ENCODE measurements at places on chromosomes 1 and 21.

- DNase-seq = no peak
These were observed at the start of gene RGS5 for GRCh38 chr1:163202833-163203451. TSS of gene RGS5 (minus strand) at chr1:163202916. CDS start at chr1:163202835, 81 bp downstream.

DNA sequence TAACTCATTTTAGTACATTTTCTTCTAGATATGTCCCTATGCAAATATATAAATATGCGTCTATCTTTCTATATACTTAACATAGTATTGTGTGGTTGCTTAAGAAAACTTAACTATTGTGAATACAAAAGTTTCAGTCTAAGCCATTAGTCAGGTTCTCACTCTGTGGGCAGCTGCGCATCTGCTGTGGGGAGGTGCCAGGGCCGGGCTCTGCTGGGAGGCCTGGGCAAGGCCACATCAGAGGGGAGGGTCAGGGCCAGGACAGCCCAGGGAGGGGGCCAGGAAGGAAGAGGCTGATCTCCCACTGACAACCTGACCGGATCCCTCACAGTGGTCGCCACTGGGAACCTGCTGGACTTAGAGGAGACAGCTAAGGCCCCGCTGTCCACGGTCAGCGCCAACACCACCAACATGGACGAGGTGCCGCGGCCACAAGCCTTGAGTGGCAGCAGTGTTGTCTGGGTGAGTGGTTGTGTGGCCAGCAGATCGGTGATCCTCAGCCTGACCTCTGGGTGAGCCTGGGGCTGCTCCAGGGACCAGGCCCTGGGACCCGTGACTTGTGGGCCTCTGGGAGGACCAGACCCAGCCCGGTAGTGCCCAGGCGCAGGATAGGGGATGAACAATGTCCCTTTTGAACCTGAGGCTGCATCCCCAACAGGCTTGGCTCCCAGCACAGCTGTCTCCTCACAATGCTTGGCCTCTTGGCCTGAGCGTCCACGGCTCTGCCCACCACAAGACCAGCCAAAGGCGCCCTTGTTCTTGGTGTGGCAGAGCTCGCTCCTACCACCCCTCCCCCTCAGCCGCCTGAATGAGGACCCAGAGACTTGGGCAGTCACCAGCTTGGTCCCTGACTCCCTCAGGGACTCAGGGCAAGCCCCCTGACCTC, 20.2 kb downstream of the LDLRAP1 start:
- DNase-seq = no peak

GRCh38 chr1:17826165-17826488, 71.0 kb downstream of the ACTL8 start:
- DNase-seq = peak; percentile 55

DNA sequence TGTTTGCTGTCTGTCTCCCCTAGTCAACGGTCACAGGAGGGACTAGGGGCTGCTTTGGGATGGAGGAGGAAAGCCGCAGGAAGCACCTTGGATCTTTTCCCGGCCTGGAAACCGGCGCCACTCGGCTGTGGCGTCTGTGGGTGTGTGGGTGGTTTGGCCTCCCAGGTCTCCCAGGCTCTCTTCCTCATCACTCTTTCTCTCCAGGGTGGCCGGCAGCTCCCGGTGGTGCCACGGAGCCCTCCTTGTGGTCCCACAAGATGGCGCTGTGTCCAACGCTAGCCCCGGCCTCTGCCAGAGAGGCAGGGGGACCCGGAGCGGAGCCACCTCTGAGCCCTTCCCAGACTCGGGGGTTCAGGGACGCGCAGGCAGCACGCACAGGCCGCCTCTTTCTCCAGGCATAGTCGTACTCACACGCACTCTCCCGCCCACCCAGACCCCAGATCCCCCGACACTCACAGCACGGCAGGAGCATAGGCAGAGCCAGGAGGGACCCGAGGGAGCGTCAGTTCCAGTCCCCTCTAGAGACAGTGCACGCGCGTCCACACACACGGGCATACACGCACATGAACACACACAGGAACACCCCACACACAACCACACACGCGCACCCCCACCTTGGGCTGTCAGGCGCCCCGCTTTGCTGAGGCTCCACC, 31.2 kb downstream of the CDCP2 start:
- peak; percentile 81 for DNase-seq

DNA sequence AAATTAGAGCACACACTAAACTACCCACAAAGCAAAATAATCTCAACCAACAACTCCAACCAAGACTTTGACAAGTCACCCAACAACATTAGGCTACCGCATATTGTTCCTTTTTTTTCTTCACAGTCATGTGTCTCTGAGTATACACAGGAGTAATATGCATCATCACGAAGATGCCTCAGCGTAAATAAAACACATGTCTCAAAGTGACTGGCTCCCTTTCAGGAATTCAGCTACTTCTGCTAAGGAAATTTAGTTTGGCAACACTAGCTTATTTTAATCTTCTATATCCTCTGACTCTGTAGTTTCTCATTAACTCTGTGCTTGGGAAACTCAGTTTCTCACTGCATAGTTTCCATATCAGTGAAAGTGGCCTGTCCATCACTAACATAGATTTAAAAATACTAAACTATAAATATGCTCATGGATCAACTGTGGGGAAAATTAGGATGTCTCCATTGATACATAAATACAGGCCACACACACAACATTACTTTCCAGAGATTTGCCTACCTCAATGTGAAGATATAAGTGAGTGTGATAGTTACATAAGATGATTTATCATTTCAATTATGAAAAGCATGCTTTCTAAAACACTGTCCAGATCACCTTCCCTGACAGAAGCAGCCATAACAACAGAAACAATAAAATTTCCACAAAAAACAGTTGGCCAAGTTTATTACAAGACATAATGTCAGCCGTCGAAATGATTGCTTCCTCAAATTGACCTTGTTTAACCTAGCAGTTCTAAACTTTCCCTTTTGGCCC, 113.2 kb downstream of the PTGER3 start:
- no peak for DNase-seq

DNA sequence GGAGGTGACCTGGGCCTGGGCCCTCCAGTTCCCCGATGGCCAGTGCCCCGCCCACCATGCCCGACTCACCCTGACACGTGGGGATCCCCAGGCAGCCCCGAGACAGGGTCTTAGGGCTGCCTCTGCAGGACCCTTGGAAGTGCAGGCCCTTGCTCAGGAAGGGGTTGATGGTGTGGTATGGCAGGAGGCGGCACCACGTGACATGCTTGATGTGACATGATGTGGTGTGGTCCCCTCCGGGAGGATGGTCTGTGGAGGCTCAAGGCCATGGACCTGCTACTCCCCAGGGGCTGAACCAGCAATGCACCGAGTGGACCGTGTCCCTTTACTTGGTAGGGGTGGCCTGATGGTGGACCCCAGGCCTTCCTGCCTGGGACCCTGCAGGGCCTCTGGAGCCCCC, 21.9 kb upstream of the PLCH2 start:
- DNase-seq = no peak

DNA sequence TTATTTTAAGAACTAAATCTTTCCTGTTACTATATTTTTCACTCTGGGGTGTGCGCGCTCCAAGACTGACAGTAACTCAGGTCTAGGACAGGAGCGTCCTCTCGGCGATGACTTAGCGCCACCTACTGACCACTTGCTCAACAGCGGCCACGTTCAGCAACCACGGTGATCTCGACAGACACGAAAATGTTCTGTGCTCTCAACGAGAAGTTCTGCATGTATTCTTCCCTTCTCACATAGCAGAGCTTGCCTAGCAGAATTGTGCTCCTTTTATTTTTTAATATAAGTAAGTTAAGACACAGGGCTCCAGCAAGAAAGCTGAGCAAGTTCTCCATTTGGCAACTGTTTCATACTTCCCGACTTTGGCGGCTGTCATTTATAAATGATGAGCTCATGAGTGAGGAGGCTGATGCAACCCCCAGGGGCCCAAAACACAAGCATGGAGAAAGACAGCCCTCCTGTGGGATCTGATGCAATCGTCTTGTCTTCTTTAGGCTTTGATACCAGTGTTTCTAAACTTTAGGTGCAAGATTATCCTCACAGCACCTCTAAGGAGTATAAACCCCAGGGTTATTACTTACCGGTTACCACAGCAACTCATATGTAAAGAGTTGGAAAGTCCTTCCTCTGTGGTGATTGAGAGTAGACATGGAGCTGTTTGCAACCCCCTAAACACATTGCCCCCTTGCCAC, 92.6 kb downstream of the HHIPL2 start:
- peak; percentile 75 for DNase-seq

DNA sequence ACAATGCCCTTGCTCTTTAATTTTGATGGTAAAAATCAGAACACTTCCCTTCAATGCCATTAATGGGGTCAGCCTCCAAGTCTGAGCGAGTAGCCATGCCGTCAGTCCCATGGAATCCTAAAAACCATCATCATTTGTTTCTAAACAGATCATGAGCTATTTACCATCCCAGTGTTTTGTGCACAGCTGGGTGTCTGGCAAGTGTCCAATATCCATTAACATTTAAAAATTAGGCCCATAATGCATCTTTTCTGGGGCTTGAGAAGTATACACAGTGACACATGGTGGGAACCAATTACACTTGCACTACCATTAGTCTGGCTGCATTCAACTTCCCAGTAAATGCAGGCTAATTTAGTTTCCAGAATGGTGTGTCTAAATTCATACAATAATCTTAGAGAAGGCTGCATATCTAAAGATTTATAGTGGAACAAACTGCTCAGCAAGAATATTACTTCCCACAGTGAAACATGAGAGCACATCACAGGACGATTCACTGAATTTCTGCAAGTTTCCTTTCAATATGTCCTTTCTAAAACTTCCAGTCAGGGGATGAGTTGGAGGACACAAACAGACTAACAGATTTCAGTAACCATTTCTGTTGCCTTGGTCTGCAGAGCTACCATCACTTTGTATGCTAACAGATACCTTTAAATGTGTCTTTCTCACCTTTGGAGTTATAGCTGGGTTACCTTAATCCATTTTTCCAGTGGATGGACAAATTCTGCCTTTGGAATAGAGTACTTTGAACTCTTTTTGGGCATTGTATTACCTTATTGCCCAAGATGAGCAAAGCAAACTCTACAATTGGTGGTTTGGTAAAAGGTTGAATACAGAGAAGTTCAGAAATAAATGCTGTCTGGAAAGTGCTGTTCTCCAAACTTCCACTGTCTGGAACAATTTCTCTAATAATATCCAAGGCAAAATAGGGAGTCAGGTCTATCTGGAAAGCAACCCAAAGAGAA, 258.0 kb downstream of the PTBP2 start:
- DNase-seq = no peak

GRCh38 chr1:2300004-2300771, 72.1 kb downstream of the SKI start:
- DNase-seq = peak; percentile 93

DNA sequence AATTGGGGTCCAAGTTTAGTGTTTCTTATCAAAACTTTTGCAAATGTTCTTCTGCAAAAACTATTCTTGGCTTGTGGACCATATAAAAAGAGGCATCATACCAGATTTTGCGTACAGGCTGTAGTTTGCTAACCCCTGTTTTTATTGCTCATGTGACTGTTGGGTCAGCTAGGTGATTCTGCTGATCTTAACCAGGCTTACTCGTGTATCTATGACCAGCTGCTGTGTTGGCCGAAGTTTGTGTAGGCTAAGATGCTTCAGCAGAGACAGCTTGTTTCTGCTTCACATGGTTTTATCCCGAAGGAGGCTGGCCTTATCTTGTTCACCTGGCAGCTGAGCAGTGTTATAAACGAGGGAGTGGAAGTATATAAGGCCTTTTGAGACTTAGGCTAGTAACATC, 38.2 kb downstream of the POU2F1 start:
- no peak for DNase-seq

DNA sequence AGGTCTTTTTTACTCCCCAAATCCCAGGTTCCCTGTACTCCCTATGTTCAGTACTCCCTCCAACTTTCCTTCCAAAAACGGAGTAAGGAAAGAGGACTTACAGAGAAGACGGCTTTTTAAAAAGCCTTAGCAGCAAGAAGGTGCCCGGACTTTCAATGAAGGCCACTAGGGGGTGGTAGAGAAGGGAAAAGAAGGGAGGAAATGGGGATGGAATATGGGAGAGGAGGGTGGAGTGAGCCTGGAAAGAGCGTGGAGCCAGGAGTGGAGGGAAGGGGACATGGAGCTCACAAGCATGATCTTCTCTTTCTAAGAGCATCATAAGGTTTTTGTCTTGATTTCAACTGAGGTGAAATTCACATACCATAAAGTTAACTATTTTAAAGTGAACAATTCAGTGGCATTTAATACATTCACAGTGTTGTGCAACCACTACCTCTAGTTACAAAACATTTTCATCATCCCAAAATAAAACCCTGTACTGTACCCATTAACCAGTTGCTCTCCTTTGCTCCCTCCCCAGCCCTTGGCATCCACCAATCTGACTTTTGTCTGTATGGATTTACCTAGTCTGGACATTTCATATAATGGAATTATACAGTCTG, 129.9 kb downstream of the ZNF281 start:
- DNase-seq = peak; percentile 41

DNA sequence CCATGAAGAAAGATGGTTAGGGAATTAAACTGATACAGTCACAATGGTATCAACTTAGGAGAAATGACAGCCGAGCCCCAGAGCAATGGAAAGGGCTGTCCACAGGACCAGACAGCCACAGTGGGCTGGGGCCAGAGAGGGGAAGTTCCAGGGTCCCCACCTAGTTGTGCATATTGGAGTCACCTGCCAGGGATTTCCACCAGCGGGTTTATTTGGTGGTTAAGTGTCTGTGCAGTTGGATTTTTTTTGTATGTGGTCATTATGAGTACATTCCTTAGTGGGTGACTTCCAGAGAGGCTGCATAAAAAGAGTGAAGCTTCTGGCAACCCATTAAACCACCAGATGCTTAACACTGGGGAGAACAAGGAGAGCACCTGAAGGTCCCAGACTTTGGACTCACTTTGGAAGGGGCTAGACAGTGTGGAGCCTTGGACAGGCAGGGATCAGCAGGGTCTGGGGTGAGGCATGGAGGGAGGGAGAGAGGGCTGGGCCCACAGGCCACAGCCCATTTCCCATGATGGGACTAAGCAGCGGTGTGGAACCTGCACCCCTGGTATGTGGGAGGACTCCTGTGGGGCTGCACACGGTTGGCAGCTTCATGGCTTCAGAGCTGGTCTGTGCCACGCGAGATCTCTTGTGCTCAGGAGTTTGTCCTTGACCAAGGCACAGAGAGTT, 7.8 kb upstream of the PTTG1IP start:
- no peak for DNase-seq
